ENCODE measurements at places on chromosomes 3 and 15.

GRCh38 chr3:23876923-23877322 lies 39.9 kb downstream of the NKIRAS1 start:
- DNase-seq, result no peak

- DNase-seq, result peak; percentile 75
Observed at GRCh38 chr3:65401359-65402305, 637.1 kb downstream of the MAGI1 start.

DNA sequence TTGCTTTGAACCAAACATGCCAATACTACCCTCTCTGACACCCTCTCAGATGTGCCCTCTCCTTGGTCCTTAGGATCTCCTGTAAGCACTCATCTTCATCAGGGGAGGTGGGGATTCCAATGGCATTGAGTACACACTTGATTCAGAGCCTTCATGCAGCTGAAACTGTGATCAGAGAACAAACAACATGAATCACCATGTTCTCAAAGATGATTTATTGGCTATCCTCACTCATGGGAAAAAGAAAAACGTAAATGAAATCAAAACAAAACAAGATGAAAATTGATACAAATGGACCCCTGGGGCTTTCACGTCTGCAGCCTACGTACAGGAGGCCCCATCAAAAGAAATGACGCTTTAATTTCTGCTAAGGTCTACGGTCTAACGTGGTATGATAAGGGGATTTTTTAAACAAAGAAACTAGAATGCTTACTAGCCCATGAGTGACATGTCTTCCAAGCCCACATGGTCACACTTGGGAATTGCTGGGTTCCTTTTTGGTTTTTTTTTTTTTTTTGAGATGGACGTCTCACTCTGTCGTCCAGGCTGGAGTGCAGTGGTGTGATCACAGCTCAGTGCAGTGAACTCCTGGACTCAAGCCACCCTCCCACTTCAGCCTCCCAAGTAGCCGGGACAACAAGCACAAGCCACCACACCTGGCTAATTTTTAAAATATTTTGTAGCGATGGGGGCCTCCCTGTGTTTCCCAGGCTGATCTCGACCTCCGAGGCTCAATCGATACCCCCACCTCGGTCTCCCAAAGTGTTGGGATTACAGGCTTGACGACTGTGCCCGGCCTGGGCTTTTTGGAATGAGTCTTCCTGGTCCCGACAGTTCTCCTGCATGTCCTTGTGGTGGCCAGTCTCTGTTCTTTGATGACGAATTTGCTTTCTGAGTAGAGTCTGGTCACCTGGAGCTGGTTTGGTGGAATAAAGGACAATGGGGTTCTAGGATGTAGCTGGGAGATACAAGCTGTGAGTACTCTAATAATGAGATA lies 202.6 kb downstream of the XXYLT1 start:
- DNase-seq, result no peak

DNA sequence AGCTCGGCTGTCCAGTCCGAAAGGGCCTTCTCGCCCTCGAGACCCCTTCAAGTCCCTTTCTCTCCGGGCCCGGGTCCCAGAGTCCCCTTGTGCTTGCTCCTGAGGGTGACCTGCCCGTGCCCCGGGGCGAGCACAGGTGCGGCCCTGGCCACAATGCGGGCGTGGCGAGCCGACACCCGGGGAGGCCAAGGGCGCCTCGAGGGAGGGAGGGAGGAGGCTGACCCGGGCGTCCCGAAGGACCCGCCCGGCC lies 810 bp upstream of the MEF2A start:
- DNase-seq, result peak; percentile 77

- DNase-seq, result no peak
Observed at GRCh38 chr15:49573421-49573820, 47.2 kb downstream of the FAM227B start.

- DNase-seq, result no peak
Observed at GRCh38 chr3:157595259-157595658, 92.0 kb upstream of the VEPH1 start.

GRCh38 chr15:97692301-97693015 lies 268.0 kb upstream of the ARRDC4 start:
- peak; percentile 42 for DNase-seq

DNA sequence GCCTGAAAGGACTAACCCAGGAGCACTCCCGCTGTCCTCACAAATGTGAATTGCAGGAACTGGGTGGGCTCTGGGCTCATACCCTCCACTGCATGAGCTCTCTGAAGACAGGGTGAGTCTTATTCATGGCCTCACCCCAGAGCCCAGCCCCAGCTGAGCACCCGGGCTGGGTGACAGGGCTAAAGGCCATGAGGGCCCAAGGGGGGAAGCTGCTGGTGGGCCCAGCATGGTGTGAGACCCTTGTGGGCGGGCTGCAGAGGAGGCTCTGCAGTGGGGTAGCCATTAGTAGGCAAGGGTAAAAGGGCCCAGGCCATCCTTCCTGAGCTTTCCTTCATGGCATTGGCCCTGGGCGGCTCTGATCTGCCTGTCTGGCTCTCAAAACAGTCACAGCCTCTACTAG lies 30.3 kb downstream of the SRPRB start:
- no peak for DNase-seq

DNA sequence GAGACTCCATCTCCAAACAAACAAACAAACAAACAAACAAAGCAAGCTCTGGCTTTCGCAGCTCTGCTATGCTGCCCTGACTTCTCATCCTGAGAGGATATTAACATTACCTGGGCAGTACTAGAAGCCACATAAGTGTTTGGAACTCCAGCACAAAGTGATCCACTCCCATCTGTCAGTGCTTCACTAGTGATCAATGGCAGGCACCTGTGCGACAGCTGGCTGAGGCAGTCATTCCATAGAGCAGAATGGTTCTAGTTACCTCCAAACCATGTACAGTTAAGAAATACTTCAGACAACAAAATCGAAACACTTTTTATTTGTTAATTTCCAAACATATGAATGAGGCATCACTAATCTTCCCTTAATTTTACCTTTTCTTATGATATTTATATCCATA lies 2.8 kb upstream of the MB21D2 start:
- DNase-seq, result no peak

DNA sequence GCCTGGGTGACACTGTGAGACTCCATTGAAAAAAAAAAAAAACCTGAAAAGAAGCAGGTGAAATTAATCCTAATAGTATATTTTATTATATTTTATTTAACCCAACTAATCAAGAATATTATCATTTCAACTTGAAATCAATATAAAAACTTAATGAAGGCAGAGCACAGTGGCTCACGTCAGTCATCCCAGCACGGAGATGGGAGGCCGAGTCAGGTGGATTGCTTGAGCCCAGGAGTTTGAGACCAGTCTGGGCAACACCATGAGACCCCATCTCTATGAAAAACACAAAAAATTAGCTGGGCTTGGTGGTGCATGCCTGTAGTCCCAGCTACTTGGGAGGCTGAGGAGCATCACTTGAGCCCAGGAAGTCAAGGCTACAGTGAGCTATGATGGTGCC lies 33.3 kb upstream of the SLC41A3 start:
- no peak for DNase-seq

- no peak for DNase-seq
Observed at GRCh38 chr3:141963301-141963700, 86.9 kb downstream of the ATP1B3 start.

GRCh38 chr3:190116551-190117067 lies 4.1 kb downstream of the P3H2 start:
- DNase-seq, result peak; percentile 24

GRCh38 chr3:146491303-146491702 lies 21.9 kb upstream of the PLSCR2 start:
- no peak for DNase-seq

- no peak for DNase-seq
Observed at GRCh38 chr3:21310891-21311290, 440.1 kb downstream of the ZNF385D start.

GRCh38 chr3:177830411-177830849 lies 633.1 kb upstream of the TBL1XR1 start:
- no peak for DNase-seq

DNA sequence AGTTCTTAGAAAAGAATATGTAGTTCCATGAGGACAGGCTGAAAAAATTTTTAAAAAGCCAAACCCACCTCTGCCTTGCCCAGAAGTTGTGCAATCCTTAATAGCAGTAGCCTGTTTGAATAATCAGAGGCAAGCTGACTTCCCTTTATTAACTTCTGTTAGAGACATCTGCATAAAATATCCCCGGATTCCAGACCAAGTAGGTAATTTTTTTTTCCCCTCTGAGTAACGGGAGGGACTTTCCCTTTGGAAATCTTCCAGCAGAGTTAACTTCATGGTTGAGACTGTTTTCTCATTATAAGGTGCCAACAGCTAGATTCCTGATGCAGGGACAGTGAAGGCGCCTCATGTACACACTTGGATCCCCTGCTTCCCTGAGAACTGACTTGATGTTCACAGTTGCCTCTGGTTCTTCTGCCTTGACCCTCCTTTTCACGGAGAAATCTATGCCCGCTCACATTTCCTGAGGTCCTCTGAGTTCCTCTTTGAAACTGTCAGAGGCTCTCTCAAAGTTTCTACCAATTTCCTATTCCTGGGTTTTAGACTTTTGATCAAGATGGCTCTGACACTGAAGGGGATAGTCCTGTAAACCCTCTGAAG lies 227.6 kb upstream of the BHLHE40 start:
- DNase-seq, result peak; percentile 47
